ENCODE measurements at places on chromosomes 7 and 10.

GRCh38 chr7:4665661-4666060, 16.4 kb upstream of the FOXK1 start:
- no peak overlapping the region for H3K4me3 ChIP-seq
- DNase-seq: no peak
- no peak overlapping the region for H3K27ac ChIP-seq
- H3K4me1 ChIP-seq: peaks cover 15% of the 10 kb centered on the region

DNA sequence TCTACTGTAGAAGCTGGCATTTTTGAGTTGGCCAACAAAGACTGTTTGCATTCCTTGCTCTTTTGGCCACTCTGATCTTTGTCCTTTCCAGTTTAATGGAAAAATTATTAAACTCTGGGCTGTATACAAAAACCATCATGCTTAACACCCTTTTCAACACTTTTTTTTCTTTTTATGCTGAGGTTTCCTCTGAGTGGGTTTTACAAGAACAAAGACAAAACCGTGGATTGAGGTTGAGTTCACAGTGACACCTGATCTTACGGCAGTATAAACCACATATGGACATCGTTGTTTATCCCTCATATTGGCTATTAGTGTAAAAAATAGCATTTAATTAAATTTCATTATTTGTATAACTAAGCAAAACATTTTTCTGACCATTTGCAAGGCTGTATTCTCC, 21.8 kb downstream of the MGAM start:
- no peak overlapping the region for H3K4me3 ChIP-seq
- H3K4me1 ChIP-seq: no peaks in the 10 kb centered on the region
- no peak for DNase-seq
- no peak overlapping the region for H3K27ac ChIP-seq
- peaks cover 15% of the 10 kb centered on the region for H3K27me3 ChIP-seq

DNA sequence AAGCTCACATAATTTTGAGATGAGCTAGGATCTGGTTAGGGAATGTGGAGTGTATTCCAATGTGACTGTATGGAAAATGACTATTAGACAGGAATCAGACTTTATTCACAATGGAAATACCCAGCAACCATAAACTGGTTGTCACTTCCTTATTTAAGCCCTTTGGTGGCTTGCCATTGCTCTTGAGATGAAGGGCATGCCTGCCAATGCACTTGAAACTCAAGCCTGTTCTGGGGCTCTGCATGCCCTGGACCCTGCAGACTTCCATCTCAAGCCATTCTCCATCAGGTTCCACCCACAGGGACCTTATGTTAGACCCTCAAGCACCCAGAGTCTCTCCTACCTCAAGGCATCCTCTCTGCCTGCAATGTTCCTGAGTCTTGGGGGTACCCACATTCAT, 145.5 kb downstream of the MPP7 start:
- no peaks in the 10 kb centered on the region for H3K27me3 ChIP-seq
- peaks cover 2% of the 10 kb centered on the region for H3K36me3 ChIP-seq
- H3K4me1 ChIP-seq: no peaks in the 10 kb centered on the region
- no peak for DNase-seq
- no peak overlapping the region for H3K4me3 ChIP-seq

GRCh38 chr10:130555411-130555750, 419.2 kb downstream of the GLRX3 start:
- H3K36me3 ChIP-seq: no peaks in the 10 kb centered on the region
- H3K27me3 ChIP-seq: no peaks in the 10 kb centered on the region
- DNase-seq: no peak
- no peaks in the 10 kb centered on the region for H3K4me1 ChIP-seq

DNA sequence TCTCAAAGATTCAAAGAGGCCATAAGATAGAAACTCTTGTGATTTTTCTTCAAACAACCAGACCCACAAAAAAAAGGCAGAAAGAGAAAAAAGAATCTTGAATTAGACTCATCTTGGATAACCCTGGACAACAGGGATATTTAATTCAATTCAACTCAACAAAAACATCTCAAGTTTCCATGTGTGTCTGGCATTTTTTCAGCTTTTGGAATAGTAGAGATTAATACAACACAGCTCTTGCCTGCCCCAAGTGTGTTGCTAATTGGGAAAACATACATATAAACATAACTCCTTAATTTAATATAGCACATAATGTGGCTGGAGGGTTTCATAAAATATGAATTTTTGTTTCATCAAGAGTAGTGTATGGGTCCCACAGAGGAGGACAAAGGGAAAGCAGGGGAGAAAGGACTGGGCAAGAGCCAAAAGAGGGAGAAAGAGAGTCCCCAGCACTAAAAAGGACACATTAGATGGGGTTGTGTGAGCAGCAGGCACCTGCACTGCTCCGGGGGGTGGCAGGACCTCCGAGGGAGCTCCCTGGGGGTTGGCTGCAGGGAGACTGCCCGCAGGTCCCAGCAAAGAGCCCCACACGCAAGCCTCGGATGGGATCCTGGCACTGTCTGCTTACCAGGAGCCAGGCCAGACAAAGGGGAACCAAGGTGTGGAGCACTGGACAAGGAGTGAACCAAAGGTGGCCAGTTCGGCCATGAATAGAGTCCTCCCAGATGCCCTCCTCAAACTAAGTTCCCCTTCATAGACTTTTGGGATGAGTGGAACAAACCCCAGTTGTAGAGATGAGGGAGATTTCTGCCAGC, 65.6 kb upstream of the TMEM72 start:
- H3K4me1 ChIP-seq: no peaks in the 10 kb centered on the region
- DNase-seq: no peak
- no peak overlapping the region for H3K27ac ChIP-seq
- H3K4me3 ChIP-seq: no peak overlapping the region

GRCh38 chr10:31262672-31263071, 56.3 kb upstream of the ZEB1 start:
- H3K27me3 ChIP-seq: no peaks in the 10 kb centered on the region
- H3K27ac ChIP-seq: no peak overlapping the region
- H3K4me3 ChIP-seq: no peak overlapping the region
- H3K4me1 ChIP-seq: no peaks in the 10 kb centered on the region

GRCh38 chr10:34013235-34013634, 678.8 kb upstream of the NRP1 start:
- no peaks in the 10 kb centered on the region for H3K36me3 ChIP-seq
- no peak overlapping the region for H3K27ac ChIP-seq
- DNase-seq: no peak

DNA sequence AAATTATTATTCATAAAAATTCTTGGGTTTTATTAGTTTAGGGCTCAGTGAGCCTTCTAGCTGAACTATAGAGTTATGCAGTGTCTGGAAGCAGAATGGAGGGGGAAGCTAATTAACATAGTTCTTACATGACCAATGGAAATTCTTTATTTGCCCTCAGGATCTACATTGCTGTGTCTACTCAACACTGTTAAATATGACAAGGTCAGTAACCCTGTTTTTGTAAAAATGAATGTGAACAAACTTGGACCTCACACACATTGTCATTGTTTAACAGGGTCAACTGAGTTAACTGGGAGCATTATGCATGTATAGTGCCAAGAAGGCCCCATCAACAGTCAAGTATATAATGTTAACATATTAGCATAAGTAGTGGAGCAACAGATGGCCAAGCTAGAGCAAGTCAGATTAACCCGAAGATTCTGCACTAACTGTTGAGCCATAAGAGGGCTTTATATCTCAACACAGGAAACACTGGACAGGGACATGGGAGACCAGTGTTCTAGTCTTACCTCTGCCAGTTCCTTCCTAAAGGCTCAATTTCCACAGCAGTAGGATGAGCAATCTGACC, 122.5 kb upstream of the SEM1 start:
- H3K27me3 ChIP-seq: peaks cover 58% of the 10 kb centered on the region
- no peak overlapping the region for H3K4me3 ChIP-seq
- H3K4me1 ChIP-seq: peaks cover 9% of the 10 kb centered on the region
- H3K27ac ChIP-seq: no peak overlapping the region

DNA sequence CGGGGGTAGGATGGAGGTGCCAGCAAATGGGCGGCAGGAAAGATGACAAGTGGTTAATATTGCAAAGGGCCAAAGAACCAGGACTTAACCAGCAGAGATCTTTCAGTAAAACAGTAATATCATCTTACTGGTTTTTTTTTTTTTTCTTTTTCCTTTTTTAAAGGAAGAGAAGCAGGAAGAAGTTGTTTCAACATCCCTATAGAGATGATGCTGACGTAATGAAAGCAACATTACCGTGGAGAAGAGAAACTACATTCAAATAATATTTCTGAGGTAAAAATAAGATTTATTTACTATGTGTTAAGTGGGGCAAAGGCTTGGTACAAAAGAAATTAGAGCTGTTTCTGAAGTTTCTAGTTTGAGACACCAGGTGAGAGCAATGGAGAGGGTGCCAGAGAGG, 11.0 kb downstream of the MINDY3 start:
- H3K4me3 ChIP-seq: no peak overlapping the region
- no peaks in the 10 kb centered on the region for H3K27me3 ChIP-seq
- no peak overlapping the region for H3K27ac ChIP-seq
- DNase-seq: no peak
- peaks cover 6% of the 10 kb centered on the region for H3K4me1 ChIP-seq

GRCh38 chr7:80357530-80357929, 154.3 kb downstream of the GNAT3 start:
- H3K36me3 ChIP-seq: no peaks in the 10 kb centered on the region
- no peak overlapping the region for H3K27ac ChIP-seq
- H3K27me3 ChIP-seq: no peaks in the 10 kb centered on the region
- no peak for DNase-seq
- H3K4me1 ChIP-seq: no peaks in the 10 kb centered on the region

DNA sequence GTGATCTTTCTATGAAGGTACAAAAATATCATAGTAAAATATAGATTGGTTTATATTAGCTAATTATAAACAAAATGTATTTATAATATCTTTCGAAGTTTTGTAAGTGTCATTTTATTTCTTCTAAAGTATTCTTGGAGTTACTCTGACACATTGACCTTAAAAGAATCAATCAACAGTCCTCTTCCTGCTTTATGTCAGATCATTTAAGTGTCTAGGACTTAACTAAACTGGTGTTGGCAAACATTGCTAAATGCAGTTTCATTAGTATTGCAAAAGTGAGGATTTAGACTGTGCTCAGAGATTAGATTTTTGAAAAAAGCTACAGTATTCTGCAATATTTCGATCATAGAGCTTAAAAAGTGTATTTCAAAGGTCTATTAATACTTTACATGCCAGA, 10.3 kb downstream of the GLCCI1 start:
- no peak for DNase-seq
- no peaks in the 10 kb centered on the region for H3K27me3 ChIP-seq
- H3K4me1 ChIP-seq: peaks cover 19% of the 10 kb centered on the region
- peaks cover 11% of the 10 kb centered on the region for H3K36me3 ChIP-seq
- H3K27ac ChIP-seq: no peak overlapping the region

- H3K27ac ChIP-seq: no peak overlapping the region
- no peaks in the 10 kb centered on the region for H3K36me3 ChIP-seq
- H3K4me1 ChIP-seq: no peaks in the 10 kb centered on the region
- no peak for DNase-seq
Measured at GRCh38 chr7:147809786-147810185, 780.8 kb upstream of the C7orf33 start.
